ENCODE measurements at places on chromosomes 16 and 17.

GRCh38 chr17:72639711-72640110, 452.8 kb downstream of the SLC39A11 start:
- DNase-seq: no peak

- no peak for DNase-seq
Observed at GRCh38 chr16:50565428-50565827, 17.2 kb downstream of the NKD1 start.

DNA sequence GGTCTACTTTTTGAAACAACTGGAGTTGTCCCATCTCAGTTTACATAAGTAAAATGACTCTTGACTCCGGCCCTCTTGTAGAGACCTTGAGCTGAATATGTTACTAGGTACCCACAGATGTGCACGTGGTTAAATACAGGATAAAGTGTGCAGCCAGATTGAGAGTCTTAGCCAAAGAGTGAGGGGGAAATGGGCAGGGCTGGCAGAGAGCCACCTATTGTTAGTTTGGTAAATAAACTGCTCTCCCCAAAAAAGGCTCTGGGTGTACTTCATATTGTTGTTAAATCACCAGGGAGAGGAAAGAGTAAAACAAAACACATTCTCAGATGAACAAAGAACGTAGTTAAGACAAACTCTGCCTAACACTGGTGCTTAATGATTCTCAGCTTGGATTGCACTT, 20.3 kb downstream of the G6PC1 start:
- DNase-seq: no peak

- DNase-seq: no peak
Observed at GRCh38 chr16:18068477-18068876, 268.1 kb downstream of the NPIPA8 start.

DNA sequence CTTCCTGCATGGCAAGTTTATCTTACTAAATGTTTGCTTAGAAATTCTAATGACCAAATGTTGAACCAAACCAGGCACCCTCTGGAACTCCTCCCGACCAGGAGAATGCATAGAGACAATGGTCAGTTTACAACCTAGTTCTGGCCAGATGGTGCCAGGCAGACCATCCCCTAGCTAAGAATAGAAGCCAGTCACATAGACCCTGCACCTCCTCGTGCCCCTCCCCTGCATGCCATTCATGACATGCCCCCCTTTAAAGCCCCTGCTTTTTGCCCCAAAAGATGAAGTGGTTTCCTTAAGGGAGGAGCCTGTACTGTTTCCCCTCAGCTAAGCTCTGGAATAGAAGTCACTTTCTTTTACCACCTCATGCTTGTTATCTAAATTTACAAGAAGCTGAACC, 6.6 kb upstream of the CPHXL start:
- DNase-seq: no peak
